ENCODE measurements at places on chromosomes 11 and 22.

- DNase-seq, result no peak
Observed at GRCh38 chr22:45212306-45212709, 28.4 kb downstream of the KIAA0930 start.

DNA sequence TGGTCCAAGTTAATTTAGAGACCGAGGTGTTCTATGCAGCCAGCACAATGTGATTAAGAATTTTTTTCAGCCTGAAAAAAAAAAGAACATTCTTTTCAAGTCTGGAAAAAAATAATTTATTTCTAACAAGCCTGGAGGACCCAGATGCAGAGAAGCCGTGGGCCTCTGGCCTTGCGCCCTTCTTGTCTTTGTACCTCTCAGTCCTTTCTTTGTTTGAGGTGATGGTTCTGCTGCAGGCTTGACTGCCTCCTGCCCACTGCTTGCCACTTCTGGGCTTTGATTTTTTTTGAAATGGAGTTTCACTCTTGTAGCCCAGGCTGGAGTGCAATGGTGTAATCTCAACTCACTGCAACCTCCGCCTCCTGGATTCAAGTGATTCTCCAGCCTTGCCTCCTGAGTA, 7.2 kb upstream of the PTPRJ start:
- DNase-seq, result no peak

GRCh38 chr11:66314561-66315497, 2.0 kb downstream of the CD248 start:
- DNase-seq, result no peak

GRCh38 chr22:46094676-46095075, 55.6 kb upstream of the PPARA start:
- DNase-seq, result no peak

GRCh38 chr11:36711104-36711825, 113.2 kb upstream of the RAG2 start:
- no peak for DNase-seq

GRCh38 chr11:8040261-8040920, 40.6 kb upstream of the TUB start:
- no peak for DNase-seq

DNA sequence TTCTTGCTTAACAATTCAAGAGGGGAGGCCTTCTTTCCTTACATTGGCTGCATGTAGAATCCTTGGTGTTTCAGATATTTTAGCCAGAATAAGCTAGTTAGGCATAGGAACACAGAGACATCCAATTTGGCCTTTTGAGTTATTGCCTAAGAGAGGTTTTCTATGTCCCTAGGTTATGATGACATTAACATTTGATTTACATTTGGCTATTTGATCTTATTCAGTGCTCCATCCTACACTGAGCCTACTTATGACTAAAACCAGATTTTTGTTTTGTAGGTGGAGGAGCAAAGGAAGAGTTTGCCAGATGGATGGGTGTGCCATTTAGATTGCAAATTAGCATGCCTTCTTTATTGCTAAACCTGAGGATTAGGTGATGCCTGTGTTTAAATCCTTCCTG, 11.1 kb upstream of the SLC37A2 start:
- DNase-seq, result no peak

DNA sequence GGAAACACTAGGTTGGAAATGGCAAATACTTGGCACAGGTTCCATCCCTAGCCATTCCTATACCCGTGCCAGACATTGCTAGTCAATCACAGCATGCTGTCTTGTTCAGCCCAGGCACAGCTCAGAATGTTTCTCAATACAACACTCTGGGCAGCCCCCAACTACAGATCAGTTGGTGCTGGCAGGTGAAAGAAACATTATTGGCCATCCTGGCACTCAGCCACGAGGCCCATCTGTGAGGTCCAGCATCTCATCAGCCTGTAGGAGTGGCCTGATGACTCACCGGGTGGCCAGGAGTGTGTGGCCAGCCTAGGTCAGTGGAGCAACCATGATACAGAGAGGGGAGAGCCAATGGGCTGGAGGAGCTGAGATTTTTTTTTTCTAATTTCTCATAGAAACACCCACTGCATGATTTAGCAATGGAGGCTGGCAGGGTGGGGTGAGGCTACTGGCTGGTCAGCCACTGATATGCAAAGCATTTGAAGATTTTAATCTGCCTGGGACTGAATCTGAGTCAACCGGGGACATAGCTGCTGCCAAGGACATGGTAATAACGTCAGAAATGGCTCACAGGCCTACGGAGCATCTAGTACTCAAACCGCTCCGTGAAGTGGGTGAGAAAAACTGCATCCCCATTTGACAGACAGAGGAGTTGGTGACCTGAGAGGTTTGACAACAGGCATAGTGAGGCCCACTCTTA, 5.4 kb downstream of the MYO18B start:
- DNase-seq, result no peak

GRCh38 chr11:16110886-16111285, 245.5 kb downstream of the SOX6 start:
- no peak for DNase-seq
